ENCODE measurements at places on chromosomes 11 and 22.
A peak's percentile ranks its signal among the peaks of the same experiment; 100 is the strongest.

GRCh38 chr11:103602840-103603239, 433.6 kb upstream of the DDI1 start:
- no peak for DNase-seq

DNA sequence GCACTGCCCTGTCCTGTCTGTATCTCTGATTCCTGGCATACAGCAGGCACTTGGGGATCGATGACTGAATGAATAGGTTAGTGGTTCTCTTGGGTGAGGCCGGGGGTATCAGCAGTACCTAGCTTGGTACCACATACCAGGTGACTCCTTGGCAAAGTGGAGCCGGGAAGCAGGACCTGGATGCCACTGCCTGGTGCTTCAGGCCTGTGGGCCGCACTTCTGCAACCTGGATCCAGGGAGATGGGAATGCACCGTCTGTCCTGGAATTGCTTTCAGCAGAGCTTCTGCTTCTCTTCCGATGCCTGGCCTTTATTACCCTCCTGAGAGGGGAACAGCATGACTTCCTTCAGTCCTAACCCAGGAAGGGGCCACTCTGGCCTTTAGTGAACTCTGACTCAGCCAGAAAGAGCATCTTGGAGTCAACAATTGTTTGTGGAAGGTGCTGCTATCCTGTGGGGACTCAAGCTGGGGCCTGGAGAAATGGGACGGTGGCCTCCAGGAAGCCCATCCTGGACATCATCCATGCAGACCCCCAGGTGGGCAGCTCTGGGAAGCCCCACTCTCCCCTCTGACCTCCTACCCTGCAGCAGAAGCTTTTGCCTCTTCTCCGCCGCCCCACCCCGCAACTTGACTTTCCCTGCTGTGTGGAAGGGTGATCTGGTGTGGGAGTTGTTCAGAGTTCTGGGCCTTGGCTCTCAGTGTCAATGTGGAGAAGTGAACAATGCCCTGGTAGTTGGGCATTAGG, 5.1 kb downstream of the CD82 start:
- no peak for DNase-seq

GRCh38 chr11:59224351-59224928, 11.7 kb upstream of the MPEG1 start:
- DNase-seq = no peak

GRCh38 chr11:76637491-76638269, 32.9 kb downstream of the LRRC32 start:
- DNase-seq = no peak

DNA sequence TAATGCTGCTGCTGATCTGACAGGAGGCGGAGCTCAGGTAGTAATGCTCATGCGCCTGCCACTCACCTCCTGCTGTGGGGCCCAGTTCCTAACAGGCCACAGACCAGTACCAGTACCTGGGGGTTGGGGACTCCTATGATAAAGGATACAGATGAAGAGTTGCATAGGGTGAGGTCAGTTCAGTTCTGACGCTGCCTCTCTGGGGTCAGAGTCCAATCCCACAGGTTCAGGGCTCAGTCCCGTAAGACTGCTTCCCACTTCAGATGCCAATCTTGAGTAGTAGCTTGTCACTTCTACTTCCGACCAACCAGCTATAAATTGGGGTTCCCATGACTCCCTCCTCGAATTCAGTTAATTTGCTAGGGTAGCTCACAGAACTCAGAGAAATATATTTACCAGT, 8.6 kb downstream of the ASRGL1 start:
- DNase-seq = no peak

- DNase-seq = no peak
Observed at GRCh38 chr11:64234647-64235379, 429 bp downstream of the VEGFB start.

GRCh38 chr11:14148653-14149273, 186.2 kb downstream of the SPON1 start:
- DNase-seq = peak; percentile 14

DNA sequence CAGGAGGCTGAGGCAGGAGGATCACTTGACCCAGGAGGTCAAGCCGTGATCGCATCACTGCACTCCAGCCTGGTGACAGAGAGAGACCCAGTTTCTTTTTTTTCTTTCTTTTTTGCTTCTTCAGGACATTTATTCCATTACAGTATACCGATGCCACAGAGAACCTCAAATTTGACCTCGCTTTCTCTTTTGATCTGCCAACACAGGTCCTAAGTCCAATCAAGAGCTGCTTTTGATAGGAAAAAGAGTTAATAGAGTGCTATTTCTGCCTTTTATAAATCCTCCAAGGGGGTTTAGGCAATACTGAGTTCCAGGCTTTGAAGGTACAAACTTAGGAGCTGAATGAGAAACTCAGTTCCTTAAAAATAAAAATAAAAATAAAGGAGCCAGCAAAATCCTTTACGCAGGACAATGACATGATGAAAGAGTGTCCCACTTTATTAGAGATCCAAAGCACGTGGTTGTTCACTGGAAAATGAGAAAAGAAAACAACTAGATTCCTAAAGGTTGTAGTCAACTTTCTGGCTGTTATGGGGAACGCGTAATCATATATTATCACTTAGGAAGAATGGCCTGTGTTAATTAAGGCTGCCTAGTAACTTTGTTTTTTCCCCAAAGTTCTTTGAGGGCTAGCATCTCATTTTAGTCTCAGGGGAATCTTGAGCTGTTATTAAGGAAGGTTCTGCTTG, 27.2 kb downstream of the FADD start:
- DNase-seq = no peak

- no peak for DNase-seq
Observed at GRCh38 chr11:29781268-29781667, 235.6 kb downstream of the KCNA4 start.

GRCh38 chr11:79052544-79052943, 388.3 kb downstream of the TENM4 start:
- DNase-seq = no peak

DNA sequence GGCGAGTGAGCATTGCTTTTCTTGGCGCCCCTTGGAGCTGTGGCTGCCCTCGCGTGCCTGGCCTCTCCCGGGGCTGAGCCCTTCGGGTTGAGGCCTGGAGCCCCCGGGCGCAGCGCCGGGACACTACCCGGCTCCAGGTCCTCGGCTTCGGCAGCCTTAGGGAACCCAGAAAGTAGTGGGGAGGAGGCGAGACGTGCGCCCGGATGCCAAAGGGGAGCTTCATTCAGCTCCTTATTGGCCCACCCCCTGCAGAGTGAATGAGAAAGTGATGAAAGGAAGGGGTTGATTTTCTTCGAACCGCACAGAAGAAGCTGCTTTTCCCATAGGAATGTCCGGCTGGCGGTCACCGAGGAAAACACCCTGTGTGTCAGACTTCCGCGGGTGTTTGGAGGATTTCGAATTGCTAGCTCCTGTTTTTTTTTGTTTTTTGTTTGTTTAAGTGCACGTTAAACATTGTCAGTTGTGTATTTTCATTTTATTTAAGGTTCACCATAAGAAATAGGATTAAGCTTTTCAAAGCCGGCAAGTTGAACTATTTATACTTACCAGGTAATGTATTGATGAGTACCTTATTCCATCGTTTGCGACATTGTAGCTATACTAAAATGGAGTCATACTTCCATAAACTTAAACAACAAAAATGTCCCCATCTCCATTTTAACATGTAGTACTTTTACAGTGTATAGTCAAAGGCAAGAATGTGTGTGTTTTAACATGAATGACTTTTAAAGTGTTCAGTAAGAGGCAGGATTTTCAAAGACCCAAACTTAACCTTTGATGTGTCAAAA, 841 bp upstream of the EIF4G2 start:
- peak; percentile 64 for DNase-seq

DNA sequence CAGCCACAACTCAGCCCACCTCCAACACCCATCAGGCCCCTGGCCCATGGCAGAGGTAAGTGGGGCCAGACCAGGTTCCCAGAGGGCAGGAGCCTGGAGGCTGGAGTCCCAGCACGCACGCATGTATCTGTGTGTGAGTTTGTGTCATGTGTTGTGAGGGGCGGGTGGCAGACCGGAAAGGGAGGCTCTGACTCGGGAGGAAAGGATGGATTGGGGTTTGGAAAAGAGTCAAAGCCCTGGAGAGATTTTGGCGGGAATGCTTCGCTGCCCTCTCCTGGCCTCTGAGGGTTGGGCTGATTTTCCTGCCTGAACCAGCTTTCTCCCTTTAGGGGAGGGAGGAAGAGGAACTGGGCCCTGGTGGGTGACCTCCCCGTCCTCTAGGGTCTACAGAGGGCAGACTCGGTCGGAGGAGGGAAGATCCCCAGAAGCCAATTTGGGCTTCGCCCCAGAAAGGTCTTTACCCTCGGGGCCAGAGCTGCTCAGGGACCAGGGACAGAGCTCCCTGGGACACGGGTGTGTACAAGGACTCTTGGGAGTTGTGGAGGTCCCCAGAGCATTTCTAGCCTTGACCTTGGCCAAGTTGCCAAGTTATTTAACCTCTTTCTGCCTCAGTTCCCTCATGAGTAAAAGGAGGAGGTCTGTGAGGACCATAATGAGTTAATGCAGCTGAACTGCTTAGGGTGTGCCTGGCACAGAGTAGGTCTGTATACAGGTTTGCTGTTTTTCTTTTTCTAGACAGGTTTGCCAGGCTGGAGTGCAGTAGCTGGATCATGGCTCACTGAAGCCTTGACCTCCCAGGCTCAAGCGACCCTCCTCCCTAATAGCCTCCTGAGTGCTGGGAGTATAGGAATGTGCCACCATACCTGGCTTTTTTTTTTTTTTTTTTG, 6.9 kb downstream of the C11orf68 start:
- DNase-seq = peak; percentile 97

DNA sequence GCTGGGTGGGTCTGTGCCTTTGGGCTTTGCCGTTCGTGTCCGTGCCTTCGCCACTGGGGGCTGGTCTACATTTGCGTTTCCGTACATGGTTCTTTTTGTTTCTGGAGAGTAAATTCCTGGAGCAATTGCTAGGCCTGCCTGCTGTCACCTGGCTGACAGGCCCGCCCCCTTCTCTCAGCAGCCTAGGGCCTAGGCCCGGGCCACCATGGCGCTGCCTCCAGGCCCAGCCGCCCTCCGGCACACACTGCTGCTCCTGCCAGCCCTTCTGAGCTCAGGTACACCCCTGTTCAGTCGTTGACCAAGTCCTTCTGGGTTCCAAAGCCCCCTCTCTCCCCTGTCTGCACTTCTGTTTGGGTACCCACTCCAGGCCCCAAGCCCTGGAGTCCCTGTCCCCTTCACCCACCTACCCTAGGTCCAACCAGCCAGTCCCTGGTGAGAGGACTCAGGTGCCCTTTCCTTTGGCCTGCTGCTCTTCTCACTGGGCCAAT, 649 bp downstream of the TMEM25 start:
- DNase-seq = no peak

DNA sequence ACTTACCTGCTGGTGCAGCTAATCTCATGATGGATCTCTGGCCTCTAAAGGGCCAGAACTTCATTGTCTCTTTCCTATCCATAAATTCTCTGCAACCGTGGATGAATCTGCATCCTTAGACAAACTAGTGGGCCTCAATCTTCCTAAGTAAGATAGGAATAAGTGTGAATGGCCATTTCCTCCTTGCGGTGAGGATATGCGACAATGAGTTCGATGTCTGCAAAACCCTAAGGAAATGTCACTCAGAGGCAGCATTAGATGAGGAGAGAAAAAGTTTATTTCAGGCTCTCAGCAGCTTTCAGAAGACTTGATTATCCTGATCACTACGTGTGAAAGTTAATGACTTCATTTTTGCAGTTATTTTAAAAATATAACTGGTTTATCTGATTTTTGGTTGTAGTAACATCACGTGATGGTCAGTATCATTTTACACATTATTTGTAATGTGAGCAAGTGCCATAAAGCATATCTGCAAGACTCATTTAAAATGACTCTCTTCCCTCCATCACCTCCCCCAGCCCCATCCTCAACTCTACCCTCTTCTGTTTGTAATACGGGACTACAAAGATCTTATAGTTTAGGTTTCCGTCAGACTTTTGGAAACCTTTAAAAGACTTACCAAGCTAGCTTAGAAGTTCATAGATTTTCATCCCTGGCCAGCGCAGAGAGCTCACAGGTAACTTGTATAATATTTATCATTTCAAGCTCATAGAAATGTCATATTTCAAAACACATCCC, 10.2 kb downstream of the GRAP2 start:
- DNase-seq = no peak

DNA sequence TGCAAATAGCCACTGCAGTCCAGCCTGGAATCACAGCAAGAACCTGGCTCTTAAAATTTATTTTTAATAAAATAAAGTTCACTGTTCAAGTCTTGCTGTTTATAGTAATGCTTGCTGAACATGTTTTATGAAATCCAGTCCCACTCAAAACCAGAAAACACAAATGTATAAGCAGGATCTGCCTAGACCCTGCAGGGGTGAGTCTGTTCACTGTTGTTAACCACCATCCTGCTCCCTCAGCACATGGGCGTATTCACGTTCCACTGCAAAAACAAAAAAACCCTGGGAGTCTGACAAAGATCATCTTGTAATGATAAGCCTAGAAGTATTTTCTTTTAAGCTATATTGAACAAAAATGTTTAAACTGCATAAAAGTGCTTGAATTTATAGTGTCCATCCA, 45.0 kb upstream of the CTTN start:
- no peak for DNase-seq

DNA sequence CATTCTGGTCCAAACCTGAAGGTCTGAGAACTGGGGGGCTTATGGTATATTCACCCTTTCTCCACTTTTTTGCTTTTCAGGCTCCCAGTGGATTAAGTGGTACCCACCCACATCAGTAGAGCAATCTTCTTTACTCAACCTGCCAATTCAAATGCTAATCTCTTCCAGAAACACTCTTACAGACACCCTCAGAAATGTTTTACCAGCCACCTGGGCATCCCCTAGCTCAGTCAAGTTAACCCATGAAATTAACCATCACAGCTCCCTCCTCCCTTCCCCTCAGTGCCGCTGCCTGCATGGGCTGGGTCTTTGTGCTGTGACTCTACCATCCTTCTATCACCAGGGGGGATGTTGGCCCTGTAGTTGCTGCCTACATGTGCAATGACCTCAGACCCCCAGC, 398.7 kb downstream of the BUD13 start:
- no peak for DNase-seq

GRCh38 chr11:45543808-45544422, 121.5 kb downstream of the CHST1 start:
- DNase-seq = no peak

DNA sequence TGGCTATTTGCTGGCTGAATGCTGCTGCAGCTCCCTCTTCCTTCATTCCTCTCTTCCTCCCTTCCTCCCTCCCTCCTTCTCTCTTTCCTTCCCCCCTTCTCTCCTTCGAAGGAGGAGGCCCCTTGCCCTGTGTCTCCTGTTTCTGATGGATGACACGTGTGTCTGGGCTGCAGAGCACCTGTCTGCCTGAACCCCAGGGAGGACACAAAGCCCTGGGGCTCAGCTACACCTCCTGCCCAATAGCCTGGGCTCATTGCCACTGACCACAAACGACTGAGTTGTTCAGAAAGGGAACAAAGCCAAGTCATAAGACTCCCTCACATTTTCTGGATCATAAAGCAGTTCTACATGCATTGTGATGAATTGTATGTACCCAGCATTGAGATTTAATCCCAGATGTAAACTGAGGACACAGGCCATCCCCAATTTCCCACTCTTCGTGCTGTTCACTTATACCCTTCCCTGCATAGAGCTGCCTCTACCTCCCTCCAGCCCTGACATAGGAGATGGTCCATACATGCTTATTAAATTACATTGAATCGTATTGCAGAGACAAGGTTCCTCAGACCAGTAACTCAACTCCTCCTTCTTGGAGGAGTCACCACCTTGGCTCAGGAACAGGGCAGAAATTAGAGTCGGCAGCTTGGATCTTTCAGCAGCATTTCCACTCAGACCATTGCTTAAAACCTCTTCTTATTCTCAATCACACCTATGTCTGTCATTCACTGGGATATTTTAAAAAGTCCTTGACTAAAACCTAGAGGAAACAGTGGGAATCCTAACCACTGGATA, 1.2 kb downstream of the CSRP3 start:
- peak; percentile 44 for DNase-seq

GRCh38 chr22:37661160-37661924, 2.8 kb downstream of the PDXP start:
- no peak for DNase-seq

All from HS-5 (cell line).